ENCODE measurements at places on chromosomes 5 and 9.

- no peak for DNase-seq
Measured at GRCh38 chr5:9670371-9670770, 40.2 kb upstream of the TAS2R1 start.

GRCh38 chr5:17860660-17861315, 226.5 kb downstream of the TAF11L14 start:
- no peak for DNase-seq

- no peak for DNase-seq
Measured at GRCh38 chr9:70566066-70566465, 151.6 kb upstream of the KLF9 start.

DNA sequence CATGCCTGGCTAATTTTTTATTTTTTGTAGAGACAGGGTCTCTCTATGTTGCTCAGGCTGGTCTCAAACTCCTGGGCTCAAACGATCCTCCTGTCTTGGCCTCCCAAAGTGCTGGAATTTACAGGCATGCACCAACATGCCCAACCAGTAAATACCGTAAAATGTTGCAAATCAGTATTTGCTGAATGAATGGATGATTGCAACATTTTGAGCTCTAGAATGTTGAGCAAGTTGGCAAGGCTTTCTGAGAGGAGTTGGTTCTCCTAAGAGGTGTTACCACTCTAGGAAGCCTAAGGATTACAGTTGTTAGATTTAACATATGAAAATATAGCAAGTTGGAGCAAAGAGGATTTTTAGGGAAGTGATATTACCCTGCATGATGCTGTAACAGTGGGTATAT, 15.6 kb upstream of the DMXL1 start:
- DNase-seq = peak; percentile 86

- peak; percentile 51 for DNase-seq
Measured at GRCh38 chr5:148933903-148934432, 107.6 kb downstream of the ADRB2 start.

- DNase-seq = no peak
Measured at GRCh38 chr9:26296910-26297572, 595.6 kb downstream of the CAAP1 start.

DNA sequence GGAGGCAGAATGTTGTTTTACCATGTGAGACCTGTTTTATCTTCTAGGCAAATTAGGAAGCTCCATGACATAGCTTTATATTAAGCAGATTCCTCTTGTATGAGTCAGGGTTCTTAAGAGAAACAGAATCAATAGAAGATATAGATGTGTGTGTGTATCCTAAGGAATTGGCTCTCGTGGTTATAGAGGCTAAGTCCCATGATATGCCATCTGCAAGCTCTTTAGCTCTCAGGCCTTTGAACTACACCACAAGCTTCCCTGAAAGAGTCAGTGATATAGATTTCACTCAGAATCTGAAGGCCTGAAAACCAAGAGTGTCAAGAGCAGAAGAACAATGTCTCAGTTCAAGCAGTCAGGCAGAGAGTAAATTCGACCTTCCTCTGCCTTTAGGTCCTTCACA, 365.8 kb upstream of the ZNF608 start:
- no peak for DNase-seq

GRCh38 chr9:99878651-99879050, 27.8 kb upstream of the STX17 start:
- no peak for DNase-seq

- DNase-seq = no peak
Measured at GRCh38 chr9:114811966-114812636, 6.3 kb upstream of the TNFSF15 start.

GRCh38 chr9:70579686-70580085, 165.2 kb upstream of the KLF9 start:
- DNase-seq = no peak

DNA sequence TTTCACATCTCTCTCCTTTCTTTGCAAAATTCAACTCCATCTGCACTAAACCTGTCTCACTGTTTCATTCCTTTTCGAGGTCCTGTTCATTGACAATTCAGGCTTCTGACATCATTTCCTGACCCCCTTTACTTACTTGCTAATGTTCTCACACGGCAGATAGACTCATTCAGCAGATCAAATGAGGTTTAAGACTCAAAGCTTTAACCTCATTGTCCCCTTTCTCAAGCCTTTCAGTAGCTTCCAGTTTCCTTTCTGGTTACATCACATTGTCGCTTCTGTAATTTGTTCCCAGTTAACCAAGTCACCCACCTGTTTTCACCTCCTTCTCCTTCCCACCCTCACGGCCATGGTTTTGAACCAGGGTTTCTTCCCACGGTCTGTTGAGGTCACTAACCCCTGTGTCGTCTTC, 143.4 kb upstream of the OTULINL start:
- no peak for DNase-seq

- DNase-seq = no peak
Measured at GRCh38 chr9:98449871-98450270, 194.4 kb upstream of the TBC1D2 start.

DNA sequence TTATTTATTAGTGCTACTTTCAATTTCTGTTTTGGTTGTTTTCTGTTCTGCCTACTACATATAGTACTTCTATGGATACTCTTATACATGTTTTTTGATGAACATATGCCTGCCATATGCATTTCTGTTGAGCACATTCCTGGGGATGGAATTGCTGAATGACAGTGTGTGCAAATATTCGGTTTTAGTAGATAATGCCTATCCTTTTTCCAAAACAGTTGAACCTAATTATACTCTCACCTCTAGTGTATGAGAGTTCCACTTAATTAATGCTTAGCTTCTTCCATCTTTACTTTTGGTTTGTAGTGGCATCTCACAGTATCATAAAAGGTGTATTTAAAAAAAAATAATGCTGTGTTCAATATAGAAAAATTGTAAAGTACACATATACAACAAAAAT, 96.8 kb downstream of the ADGRV1 start:
- DNase-seq = no peak

DNA sequence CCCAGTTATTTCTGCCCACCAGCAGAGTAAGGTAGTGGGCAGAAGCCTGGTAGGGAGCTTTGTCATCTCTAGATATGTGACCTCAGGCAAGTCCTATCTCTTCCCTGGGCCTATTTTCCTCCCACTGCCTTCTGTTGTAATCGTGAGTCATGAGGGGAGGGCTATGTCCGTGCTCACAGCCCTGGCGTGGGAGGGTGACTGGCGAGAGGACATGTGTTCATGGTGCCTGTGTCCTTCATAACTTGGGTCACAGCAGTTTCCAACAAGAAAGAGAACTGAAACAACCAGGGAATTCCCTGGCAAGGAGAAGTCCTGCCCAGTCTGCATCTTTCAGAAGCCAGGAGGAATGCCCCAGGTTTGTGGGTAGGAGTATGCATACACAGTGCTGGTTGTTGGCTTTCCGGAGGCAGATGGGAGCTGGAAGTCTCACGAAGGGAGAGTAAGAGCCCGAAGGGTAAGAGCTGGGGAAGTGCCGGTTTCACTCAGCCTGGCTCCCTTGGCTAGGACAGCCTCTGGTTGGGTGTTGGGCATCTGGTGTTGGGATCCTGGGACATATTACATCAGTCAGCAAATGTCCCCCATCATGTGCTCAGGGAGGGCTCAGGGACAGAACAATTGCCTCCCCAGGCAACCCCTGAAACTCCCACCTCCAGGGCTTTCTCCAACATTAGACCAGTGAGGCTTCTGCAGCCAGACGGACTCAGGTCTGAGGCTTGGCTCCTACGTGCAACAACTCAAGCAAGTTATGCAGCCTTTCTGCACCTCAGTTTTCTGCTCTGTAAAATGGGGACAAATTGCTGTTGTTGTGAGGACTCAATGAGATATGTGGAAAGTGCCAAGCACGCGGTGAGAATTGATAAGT, 4.3 kb upstream of the TIFAB start:
- DNase-seq = peak; percentile 99

GRCh38 chr5:78926252-78926651, 58.9 kb downstream of the ARSB start:
- DNase-seq = no peak

DNA sequence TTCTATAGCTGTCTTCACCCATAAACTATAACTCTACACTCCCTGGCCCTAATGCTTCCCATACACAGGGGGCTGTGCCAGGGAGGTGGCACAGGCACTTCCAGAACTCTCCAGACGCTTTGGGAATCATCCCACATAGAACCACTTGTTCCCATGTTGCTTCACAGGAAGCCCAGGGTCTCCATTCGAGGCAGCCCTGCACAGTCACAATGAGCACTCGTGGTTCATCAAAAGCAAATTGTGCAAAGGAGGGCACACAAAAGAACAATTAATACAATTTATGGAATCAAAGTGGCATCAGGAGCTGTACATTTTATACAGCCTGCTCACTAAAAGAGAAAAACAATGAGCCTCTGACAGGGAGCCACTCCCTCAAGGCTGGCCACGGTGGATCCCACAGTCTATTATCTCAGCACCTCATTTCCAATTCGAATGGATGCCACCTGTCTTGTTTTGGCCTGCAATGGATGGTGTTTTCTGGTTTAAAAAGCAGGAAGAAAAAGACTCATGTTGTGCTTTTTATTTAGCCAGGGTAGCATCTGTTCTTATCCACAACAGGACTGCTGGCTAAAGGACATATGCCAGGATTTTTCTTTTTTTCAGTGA, 354.8 kb downstream of the ENC1 start:
- DNase-seq = no peak

GRCh38 chr5:115262011-115262320, 711 bp downstream of the PGGT1B start:
- no peak for DNase-seq

DNA sequence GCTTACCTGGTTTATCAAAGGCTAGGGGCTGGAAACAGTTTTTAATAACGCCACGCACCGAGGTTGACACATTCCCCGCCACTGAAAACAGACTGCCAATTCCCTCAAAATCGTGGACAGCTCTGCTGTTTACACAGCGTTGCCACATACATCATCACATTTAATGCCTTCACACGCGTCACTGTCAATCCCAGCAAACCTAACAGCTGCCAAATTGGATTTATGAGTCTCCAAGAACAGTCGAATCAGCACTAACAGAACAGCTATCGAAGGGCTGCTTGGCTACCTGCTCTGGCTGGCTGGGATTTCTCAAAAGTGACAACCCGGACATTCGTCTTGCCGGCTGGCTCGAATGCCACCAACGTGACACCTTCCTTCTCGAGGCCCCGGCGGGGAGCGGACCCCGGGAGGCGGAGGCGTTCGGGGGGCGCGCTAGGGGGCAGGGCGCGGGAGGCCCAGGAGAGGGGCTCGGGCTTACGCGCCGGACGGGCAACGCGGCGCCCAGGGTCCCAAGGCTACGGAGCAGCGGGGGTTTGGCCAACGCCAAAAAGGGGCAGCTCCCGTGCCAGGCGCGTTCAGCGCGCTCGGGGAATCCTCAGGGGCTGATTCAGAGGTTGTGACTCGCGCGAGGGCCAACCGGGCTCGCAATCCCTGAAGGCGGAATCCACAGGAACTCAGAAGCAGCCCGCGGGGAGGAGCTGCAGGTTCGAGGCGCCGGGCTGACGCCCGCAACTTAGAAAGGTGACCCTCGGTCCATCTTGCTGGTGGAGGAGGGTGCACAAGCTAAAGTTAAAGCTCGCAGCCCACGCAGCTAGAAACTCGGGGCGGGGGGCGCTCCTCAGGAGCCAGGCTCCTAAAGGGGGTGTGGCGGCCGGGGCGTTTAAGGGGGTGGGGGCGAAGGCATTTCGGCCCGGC, 1.2 kb downstream of the CDC14B start:
- DNase-seq = no peak

DNA sequence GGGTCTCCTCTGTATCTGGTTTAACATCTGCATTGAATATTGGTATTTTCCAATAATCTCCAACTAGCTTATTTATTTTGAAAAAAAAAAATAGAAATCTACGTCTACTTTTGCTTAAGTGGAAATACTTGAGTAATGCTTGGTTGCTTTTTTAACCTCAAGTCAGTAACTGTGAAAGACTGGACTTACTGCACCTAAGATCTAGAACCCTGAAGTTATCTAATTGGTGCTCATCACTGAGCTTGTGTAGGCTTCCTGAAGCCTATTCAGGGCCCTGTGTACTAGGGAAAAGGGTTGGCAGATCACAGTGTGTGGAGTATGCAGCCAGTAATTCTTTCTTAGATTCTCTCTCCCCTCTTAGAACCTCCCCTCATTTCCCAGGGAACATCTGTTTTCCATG, 16.2 kb downstream of the SLC1A1 start:
- no peak for DNase-seq

GRCh38 chr9:98236901-98237487, 18.5 kb downstream of the TBC1D2 start:
- peak; percentile 42 for DNase-seq

- DNase-seq = no peak
Measured at GRCh38 chr9:86410281-86410680, 56.1 kb upstream of the TUT7 start.

GRCh38 chr5:163649514-163649913, 144.1 kb downstream of the MAT2B start:
- DNase-seq = no peak

- no peak for DNase-seq
Measured at GRCh38 chr9:96480736-96481135, 30.8 kb downstream of the HABP4 start.

GRCh38 chr5:80659106-80659505, 4.3 kb upstream of the DHFR start:
- DNase-seq = no peak

- DNase-seq = no peak
Measured at GRCh38 chr9:35350212-35350611, 139.7 kb upstream of the RUSC2 start.

DNA sequence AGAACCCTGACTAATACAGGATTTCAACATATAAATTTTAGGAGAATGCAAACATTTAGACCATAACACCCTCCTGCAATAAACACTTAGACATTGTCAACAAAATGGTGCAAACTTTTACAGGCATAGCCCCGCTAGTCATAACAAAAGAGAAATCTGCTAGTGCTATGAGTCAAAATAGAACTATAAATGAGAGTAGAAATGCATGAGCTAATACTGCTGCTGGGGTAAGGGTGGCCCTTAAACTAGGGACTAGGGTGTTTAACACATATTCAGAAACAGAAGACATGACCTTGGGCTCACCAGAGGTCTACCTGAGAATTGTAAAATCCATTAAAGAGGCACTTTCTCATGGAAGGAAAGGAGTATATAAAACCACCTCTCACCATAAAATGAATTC, 131.6 kb downstream of the TLR4 start:
- DNase-seq = no peak

GRCh38 chr5:114367029-114367428, 5.2 kb downstream of the KCNN2 start:
- DNase-seq = no peak

GRCh38 chr5:154179846-154180710, 10.5 kb upstream of the GALNT10 start:
- DNase-seq = peak; percentile 67

DNA sequence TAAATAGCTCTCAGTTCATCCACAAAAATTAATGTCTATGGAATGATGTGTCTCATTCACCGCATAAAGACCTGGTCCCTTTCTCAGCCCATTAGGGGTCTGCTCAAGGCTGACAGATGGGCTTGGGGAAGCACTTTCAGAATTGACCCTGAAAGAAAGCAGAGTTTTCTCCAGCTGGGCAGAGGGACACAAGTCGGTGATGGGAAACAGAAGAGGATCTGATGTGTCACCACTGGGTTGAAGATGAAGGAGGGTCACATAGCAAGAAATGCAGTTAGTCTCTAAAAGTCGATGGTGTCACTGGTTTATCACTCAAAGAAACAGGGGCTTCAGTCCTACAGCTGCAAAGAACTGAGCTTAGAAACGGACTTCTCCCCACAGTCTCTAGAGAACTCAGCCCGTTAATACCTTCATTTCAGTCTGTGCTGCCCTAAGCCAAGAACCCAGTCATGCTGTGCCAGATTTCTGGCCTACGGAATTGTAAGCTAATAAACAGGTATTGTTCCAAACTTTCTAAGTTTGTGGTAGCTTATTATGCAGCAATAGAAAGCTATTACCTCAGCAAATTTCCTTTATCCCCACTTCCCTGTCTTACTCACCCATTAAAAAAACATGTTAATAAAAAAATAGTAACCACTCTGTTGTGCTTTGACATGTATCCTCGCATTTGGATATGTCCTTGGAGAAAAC, 64.6 kb downstream of the ADAMTS12 start:
- DNase-seq = no peak

Data from inflammatory macrophage (primary cell).